GM04503 (cell line): ENCODE measurements at places on chromosomes 6 and 20.
A peak's percentile ranks its signal among the peaks of the same experiment; 100 is the strongest.

- no peak for DNase-seq
These were observed 260.6 kb downstream of the PRL start for GRCh38 chr6:22036275-22036674.

- no peak for DNase-seq
These were observed 96.7 kb downstream of the TOX2 start for GRCh38 chr20:44011251-44011940.

DNA sequence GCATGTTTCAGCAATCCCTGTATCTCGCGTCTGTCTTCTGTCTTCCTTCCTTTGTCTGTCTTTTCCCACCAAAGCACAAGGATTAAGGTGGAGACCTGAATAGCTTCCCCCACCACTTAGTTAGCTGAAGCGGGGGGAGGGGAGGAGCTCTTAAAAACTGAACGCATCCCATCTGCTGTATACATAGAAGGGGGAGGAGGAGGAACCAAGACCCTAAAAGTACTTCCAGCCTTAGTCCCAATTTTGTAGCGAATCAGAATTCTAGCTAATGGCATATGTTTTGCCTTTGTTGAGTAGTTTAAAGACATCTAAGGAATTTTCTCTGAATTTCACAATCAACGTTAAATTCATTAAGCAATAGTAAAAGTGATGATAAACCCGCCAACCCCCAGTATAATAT lies 47.9 kb downstream of the GNAS start:
- DNase-seq, result no peak

DNA sequence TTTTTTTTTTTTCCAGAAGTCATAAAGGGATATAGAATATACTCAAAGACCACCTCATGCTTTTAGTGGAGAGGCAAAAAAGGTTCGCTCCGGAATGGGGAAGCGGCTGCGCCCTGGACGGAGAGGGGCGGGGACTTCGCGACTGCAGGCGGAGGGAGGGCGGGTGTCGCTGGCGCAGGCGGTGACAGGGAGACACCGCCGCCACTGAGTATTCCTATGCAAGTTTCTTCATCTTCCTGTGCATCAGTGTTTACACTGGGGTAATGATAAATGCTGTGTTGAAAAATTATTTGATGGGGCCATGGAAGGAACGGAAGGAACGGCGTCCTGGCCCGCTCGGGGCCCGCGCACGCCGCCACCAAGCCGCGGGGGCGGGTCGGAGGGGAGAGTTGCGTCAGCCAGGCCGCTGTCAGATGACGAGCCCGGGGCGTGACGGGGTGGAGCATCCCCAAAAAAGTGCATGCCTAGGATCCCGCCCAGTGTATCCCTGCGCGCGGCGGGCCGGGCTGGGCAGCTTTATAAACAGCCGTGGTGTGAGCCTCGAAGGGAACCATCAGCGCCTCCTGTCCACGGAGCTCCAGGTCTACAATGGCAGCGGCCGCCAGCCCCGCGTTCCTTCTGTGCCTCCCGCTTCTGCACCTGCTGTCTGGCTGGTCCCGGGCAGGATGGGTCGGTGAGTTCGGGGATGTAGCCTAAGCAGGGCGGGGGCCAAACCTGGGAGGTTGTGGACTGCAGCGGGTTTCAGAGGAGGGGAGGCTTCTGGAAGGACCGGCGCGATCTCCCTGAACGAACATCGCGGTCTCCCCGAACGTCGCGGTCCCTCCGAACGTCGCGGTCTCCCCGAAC lies at the start of gene ULBP1:
TSS of gene ULBP1 (plus strand) at position 482 of the 846 bp plus-strand sequence. CDS start at position 589, 107 bp downstream.
- DNase-seq, result peak; percentile 58

- no peak for DNase-seq
These were observed 448.7 kb upstream of the JARID2 start for GRCh38 chr6:14796974-14797762.

GRCh38 chr6:138278326-138278725 lies 60.0 kb upstream of the PBOV1 start:
- DNase-seq, result no peak

DNA sequence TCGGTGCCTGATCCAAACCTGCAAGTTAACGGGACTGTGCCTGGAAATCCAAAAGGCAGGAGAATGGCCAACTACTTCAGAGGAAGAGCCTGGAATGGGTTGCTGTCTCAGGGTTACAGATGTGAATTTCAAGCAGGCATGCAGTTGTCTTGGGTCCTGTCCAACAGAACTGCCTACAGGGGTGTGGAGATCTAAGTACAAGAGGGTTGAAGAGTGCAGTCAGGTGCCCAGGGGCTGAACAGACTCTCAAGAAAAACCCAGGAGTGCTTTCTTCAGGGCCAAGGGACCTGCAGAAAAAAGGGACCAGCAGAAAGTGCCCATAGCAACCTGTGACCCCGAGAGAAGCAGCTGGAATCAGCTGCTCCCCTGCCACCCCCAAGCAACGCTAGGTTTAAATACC lies 71.0 kb downstream of the PREP start:
- DNase-seq, result no peak

DNA sequence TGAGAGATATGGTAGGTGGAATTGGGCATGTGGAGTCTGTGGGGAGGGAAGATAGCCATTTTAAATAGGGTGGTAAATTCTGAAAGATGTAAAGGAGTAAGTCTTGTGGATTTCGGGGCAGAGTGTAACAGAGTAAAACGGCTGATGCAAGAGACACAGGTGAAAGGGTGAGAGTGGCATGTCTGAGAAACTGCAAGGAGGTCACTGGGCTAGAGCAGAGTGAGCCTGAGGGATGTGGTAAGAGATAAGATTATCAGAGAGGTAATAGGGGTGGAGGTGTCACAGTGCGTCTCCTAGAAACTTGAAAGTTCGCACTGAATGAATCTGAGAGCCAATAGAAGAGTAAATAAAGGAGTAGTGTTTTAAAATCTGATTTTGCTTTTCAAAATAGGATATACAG lies 308.1 kb downstream of the EPM2A start:
- DNase-seq, result no peak
